ENCODE measurements at places on chromosomes 2 and 18.

GRCh38 chr18:377088-377487 lies 109.2 kb upstream of the THOC1 start:
- no peak for DNase-seq

DNA sequence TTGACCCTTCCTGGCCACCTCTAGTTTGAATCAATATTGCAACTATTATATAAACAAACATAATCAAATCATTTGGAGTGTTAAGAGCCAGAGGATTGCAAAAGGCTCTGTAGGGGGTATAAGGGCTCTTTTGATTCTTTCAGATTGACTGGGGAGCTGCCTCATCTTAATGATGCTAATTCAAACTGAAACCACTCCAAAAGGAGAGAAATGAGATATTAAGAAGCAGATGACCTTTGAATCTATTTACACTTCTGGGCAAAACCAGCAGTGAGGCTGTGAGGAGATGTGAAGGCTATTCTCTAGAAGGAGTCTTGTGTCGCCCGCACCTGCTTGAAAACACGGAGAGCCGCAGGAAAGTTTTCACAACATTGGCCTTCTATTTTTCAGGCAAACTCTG lies 311.2 kb upstream of the CRIM1 start:
- no peak for DNase-seq

GRCh38 chr2:179248024-179248348 lies 16.6 kb downstream of the SESTD1 start:
- DNase-seq, result no peak

DNA sequence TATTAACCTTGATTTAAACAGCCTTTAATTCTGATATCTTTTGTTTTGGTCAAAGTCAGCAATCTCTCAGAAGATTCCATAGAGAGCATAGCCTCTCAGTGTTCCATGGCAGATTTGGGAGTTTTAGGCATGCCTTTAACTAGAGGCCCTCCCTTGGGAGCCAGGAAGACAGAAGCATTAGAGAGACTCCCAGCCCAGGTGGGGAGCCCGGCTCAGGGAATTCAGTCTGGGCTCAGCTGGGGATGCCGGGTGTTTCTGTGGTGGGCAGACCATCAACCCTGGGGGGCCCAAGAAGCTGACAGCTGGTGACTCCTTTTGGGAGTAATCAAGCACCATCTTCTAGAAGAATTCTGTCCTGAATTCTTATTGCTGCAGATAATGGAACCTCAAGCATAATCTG lies 99.7 kb upstream of the CELF4 start:
- DNase-seq, result no peak

DNA sequence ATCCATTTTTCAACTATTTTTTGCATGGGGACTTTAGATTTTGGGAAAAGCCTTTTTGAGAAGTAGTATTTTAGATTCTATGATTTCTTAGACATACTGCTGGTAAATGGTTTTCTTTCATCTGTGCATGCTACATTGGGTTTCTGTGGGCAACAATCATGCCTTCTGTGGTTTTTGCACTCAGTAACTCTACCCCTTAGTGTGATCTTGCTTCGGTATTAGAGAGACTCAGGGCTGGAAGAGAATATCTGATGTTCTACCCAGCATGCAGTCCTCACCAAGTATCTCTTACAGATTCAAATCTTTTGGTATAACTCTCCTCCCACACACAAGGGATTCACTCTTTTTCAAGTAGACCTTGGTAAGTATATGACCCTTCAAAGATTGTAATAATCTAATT lies 183.0 kb downstream of the PMAIP1 start:
- DNase-seq, result no peak

DNA sequence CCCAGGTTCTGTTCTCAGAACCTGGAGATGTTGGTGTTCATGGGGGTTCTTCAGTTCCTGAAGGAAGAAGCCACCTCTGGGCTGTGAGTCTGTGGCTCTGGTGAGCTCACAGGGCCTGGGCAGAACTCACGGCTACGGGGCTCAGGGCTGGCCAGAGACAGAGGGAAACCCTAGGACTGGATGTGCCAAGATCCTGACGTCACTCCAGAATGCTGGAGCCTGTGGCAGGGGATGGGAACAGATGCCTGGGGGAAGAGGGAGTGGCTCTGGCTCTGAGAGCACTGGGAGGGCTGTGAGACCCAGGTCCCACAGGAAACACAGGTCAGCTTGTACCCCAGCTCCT lies at the start of gene OTOF:
OTOF (minus strand) TSS at position 214 of the 343 bp plus-strand sequence.
- DNase-seq, result no peak

DNA sequence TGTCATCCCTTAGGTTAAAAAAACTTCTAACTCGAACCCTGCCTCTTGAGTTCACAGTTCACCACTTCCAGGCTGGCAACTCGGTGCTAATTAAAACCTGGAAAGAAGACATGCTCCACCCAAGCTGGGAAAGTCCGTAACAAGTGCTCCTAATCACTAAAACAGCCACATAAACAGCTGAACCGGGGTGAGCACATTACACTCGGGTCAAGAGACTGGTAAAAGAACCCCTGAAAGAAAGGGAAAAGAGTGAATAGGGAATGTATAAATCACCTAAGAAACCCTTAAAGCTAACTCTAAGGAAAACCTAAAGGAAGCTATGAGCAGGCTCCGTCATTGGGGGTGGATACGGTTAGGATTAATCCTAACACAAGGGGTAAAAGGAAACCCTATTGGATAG lies 102.0 kb downstream of the HIBCH start:
- DNase-seq, result no peak

DNA sequence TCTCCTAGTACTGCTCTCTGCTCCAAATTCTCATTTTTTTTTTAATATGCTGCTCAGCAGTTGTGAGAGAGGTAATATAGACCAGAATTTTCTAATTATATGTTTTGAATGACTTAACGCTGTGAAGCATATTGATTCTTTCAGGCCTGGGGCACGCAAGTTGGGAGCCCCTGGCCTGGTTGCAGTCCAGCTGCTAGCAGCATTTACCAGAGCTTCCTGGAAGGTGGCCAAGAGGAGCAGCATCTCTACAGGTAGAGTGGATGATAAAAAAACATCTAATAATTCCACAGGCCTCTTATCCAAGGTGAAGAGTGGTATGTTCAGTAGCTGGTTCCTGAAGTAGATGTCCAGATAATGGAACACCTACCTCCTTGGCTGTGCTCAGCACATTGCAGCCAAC lies 7.3 kb upstream of the UGP2 start:
- DNase-seq, result no peak

GRCh38 chr2:216148983-216149382 lies 39.8 kb downstream of the XRCC5 start:
- DNase-seq, result no peak
